A549 (cell line): ENCODE measurements at places on chromosomes 1 and 21. TPM values are rescaled to one million over a fixed set of nuclear protein-coding genes. Genes with fewer than 3 reads are reported as not detected.

DNA sequence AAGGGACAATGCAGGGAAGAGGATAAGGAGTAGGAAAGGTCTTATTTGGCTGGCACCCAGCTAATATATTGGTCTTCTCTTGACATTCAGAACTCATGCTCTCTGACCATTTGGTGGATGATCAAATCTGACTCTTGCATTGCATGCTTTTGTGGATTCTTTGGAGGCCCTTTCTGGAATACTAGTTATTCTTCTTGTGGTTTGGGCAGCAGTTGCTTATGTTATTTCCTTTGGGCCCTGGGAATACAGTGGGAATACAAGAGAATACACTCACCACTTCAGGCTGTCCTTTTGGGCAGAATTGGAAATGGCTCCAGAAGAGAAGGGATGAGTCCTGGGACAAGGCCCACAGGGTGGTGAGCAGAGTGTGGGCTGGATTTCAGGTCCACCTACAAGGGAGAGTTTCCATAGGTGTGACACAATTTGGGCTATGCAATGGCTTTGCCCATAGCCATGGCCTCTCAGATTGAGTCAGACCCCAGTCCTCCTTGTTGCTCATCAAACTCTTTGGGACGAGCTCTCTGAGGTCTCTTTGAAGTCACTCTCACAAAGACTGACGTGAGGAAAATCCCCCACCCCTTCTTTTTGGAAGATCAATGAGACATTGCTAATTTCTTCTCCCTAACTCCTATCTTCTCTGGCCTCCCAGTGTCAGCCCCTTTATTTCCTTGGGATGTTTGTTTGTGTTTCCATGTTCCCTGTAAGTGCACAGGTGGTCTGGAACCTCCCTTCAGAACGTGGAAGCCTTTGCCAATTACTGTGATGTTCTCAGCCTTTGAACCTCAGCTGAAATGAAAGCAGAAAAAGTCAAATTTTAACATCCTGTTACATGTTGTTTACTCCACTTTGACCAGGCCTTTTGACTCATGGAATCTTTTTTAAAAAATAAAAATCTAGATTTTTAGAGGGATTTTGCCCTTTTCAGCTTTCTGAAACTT is 19.4 kb downstream of the HSD11B1 start:
- no peak for DNase-seq

Gene MIXL1
- polyA plus RNA-seq, result 0.06 TPM in 1 of 3 replicates, not detected in the others

DNA sequence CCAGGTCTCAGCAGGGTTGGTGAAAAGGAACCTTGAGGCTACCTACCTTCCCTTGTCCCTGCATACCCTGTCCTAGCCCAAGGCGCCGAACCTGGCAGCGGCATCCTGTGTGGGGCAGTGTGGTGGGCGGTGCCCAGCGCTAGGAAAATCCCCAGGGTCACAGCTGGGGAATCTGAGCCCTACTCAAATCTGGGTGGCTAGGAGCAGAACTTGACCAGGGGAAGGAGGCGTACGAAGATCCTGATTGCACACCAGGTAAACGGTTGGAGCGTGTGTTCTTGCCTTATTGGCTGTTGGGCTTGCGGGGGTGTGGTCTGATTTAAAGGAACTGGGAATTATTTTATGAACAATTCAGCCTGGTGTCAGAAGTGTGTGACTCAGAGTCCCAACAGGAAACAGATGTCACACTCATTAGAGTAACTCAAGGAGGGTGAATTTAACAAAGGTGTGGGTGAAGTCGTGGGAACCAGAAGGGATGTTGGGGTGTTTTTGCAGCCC is 118.6 kb downstream of the LRIG2 start:
- DNase-seq, result peak; percentile 50

DNA sequence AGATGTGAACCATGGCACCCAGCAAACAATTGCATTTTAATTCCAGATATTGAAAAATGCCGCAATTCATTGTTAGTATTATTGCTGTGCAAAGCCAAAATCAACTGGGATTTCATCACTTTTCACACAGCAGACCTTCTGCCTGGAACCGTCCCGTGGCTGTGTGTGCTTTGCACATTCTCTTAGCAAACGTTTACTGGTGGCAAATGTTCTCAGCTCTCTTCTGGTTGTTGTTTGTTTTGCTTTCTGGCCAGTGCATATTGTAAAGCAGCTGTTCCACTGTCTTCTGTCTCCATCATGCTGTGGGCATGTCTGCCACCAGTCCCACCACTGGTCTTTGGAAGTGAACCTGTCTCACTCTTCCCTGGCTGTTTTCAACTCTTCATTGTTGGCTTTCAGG is 19.8 kb upstream of the TTLL10 start:
- DNase-seq, result no peak

- DNase-seq, result no peak
These were observed 20.5 kb downstream of the PRDM15 start for GRCh38 chr21:41858466-41859296.

GRCh38 chr1:154265586-154265985 is 6.8 kb upstream of the HAX1 start:
- DNase-seq, result no peak

DNA sequence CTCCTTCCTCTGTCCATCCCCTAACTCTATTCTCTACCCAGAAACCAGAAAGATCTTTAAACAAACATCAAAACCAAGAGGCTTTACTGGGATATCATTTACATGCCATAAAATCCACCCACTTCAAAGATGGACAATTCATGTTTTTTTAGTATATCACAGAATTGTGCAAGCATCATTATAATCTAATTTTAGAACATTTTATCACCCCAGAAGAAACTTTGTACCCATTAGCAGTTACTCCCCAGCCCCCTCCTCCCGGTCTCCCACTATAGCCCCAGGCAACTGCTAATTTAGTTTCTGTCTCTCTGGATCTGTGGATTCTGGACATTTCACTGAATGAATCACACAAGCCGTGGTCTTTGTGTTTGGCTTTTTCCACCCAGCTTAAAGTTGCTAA is 4.8 kb upstream of the SELENON start:
- DNase-seq, result no peak

DNA sequence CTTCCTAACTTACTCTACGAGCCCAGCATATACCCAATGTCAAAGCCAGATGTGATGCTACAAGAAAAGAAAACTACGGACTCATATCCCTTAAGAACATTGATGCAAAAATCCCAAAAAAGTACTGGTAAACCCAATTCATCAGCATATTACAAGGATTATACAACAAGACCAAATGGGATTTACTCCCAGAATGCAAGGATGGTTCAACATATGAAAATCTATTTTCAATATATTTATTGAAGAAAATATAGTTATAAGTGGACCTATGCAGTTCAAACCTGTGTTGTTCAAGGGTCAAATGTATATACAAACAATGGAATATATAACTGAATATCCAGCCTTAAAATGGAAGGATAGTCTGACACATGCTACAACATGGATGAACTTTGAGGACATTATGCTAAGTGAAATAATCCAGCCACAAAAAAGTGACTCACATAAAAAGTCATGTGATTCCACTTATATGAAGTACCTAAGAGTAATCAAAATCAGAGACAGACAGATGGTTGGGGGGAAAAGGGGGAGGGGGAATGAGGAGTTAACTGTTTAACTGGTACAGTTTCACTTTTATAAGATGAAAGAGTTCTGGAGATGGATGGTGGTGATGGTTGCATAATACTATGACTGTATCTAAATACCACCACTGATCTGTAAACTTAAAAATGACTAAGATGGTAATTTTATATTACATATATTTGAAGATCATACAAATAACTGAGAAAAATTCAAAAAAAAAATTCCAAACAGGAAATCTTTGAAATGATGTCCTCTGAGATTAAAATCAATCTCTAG is 3.7 kb upstream of the KLF18 start:
- no peak for DNase-seq

DNA sequence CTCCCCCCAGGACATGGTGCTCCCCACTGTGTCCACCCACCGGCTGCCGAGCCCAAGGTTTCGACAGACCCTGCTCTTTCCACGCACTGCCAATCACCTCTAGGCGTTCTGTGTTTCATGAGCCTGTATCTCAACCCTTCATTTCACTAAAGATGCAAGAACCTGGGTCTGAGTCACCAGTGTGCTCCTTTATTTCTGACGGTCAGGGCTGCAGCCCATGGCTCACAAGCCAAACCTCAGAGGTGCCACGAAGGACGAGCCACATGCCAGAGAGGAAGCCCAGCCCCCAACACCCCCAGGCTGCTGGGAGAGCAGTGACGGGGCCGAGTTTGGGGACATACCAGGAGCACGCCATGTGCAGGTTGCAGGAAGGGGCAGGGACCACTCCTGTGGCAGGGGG is 79.2 kb upstream of the ARHGEF16 start:
- DNase-seq, result no peak

Gene C1orf141
- polyA plus RNA-seq, result not detected in 3 replicates

GRCh38 chr1:16925635-16926490 is 4.1 kb downstream of the CROCC start:
- no peak for DNase-seq

Gene LHX8
- 1.8 to 3.3 TPM (median 3.0 TPM) in 3 replicates for polyA plus RNA-seq

Gene FAM163A
- polyA plus RNA-seq, result not detected in 3 replicates

Gene CRP
- polyA plus RNA-seq, result not detected in 3 replicates

DNA sequence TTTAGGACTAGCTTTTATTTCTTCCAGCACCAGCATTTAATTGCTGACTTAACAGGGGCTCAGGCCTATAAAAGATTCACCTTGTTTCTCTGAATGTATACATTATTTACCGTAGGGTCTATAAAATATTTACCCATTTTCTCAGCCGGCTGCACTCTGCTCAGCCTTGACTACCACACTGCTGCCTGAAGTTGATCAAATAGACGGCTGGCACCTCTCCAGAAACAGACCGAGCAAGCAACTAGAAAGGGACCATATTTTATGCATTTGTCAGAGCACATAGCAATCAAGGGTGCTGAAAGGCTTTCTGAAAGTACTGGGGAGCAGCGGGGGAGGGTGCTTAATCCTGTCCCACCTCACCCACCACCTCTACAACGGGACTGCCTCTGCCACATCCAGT is 64.7 kb upstream of the FGGY start:
- no peak for DNase-seq

Gene FH
- 95.2 to 107 TPM (median 98.7 TPM) in 3 replicates for polyA plus RNA-seq

DNA sequence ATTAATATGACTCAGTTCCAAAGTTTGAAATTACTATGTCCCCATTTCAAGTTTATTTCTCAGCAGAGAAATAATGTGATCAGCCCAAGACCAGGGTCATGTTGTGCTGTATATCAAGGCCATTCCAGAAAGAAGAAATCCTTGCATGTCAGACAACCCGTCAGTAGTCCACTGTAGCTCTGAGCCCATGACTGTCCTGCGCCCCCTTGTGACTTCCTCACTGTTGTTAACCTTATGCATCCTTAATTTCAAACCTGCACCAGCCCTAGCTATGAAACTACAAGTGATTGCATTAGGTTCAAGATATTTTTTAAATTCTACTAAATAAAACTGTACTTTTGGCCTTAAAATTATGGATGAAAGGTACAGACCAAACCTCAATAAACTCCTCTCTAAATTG is 133.0 kb downstream of the LRRC7 start:
- no peak for DNase-seq

- no peak for DNase-seq
These were observed 3.6 kb upstream of the SPSB1 start for GRCh38 chr1:9289090-9289534.

DNA sequence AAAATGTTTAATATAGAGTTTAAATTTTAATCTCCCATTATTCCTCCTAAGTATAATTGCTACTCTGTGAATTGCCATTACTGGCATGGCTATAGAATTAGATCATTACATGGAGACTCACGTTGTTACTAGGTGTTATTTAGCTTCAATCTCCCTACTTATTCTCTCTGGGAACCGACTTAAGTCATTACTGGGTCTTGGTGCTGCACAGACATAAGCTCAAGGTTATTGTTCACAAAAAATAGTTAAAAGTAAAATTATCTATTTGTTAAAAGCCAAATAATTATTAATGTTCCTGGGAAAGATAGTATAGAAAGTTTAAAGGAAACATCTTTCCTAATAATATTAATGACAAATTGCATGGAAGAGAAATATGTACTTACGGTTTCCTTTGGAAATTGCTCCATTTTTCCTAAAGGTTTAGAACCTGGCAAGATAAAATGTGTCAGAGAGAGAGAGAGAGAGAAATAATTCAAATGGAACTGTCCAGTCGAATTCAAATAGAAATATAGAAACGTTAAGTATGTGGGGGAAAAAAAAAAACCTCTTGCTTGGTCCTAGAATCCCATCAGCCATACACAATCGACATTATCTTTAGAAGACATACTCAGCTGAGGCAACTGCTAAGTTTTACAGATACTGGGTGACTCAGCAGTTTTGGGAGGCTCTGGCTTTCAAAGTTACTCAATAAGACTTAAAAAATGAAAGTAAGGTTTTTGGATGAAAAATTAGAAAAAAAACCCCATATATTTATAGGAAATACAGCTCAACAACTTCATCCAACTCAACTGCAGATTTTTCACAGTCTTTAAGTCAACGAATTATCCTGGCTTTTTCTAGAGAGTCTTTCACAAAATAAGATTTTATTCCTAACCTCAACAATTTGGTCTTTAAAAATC is at the start of gene SPTA1:
Gene SPTA1 (minus strand): TSS at position 605 of the 899 bp plus-strand sequence. CDS start 198 bp downstream, at position 407.
- DNase-seq, result no peak

Gene RGSL1
- not detected in 3 replicates for polyA plus RNA-seq

GRCh38 chr1:59856725-59857338 is 42.1 kb downstream of the HOOK1 start:
- DNase-seq, result no peak

Gene TNFRSF9
- polyA plus RNA-seq, result 0.75 to 1.8 TPM (median 1.0 TPM) in 3 replicates

DNA sequence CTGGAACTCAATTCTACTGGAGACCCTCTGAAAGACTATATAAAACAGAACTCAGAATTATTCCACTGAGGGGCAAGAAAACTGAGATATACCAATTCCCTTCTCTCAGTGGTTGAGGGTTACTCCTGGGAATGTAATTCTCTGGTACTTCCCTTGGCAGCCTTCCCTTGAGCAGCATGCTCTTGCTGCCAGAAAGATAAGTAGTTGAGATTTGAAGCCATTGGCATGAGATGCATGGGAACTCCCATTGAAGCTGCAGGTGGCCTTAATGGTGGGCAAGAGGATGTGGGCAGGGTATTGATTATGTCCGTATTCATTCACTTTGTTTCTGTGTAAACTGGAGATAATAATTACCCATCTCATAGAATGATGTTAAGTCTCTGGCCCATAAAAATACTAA is 28.6 kb upstream of the C1orf185 start:
- no peak for DNase-seq
